ENCODE measurements at places on chromosomes 5 and 9.

DNA sequence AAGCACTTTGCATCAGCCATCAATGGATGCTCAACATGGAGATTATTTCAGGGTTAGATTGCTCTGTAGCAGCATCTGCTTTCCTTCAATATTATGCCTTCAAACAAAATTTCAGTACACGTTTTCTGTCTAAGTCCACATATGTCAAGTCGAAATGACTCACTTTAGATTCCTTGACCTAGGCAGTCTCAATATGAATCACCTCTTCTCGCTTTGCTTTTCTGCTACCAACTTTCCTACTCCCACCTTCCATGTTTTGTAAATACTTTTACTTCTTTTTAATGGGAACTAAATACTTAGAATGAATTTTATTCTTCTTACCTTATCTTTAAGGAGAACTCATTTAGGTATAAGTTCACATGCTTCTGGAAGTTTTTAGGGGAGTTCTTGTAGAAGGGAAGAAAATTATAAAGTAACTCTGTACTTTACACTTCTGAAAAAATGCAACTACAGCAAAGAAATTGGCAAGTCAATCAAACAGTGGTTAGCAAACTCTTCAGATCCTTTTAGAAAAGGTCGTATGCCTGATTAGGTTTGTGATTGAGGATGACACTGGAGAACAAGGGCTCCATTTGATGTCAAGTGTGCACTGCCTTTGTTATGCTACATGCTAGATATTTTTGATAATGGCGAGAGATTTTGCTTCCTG, 478.5 kb upstream of the SMARCA2 start:
- no peak for DNase-seq

- no peak for DNase-seq
These were observed 40.7 kb downstream of the MAPK9 start for GRCh38 chr5:180251141-180251540.

GRCh38 chr5:141868541-141868940, 9.7 kb downstream of the PCDH1 start:
- DNase-seq = no peak

- DNase-seq = no peak
These were observed 111.7 kb downstream of the AP3B1 start for GRCh38 chr5:78182838-78183237.

Data from HFF-Myc (cell line).